ENCODE measurements at places on chromosomes 2 and 18.

- H3K4me1 ChIP-seq = peaks cover 46% of the 10 kb centered on the region
- peak overlapping the region; percentile 65 for H3K27ac ChIP-seq
- DNase-seq = peak; percentile 38
- H3K4me3 ChIP-seq = peak overlapping the region; percentile 70
- H3K36me3 ChIP-seq = no peaks in the 10 kb centered on the region
Measured at GRCh38 chr2:235043762-235044500, 92.1 kb downstream of the SH3BP4 start.

GRCh38 chr2:223260681-223261080 lies 208.7 kb downstream of the KCNE4 start:
- no peaks in the 10 kb centered on the region for H3K4me1 ChIP-seq
- H3K27ac ChIP-seq = no peak overlapping the region
- H3K4me3 ChIP-seq = no peak overlapping the region
- no peak for DNase-seq

- no peak for DNase-seq
- H3K36me3 ChIP-seq = no peaks in the 10 kb centered on the region
- no peaks in the 10 kb centered on the region for H3K4me1 ChIP-seq
- H3K27ac ChIP-seq = no peak overlapping the region
- no peak overlapping the region for H3K4me3 ChIP-seq
- peaks cover 15% of the 10 kb centered on the region for H3K27me3 ChIP-seq
Measured at GRCh38 chr2:114034742-114035141, 144.9 kb downstream of the ACTR3 start.

- no peak overlapping the region for H3K27ac ChIP-seq
- no peaks in the 10 kb centered on the region for H3K4me1 ChIP-seq
- H3K36me3 ChIP-seq = no peaks in the 10 kb centered on the region
- DNase-seq = no peak
- H3K4me3 ChIP-seq = no peak overlapping the region
- H3K27me3 ChIP-seq = peaks cover 22% of the 10 kb centered on the region
Measured at GRCh38 chr2:207040696-207041095, 101.4 kb downstream of the CPO start.

GRCh38 chr18:25033747-25034471 lies 318.1 kb downstream of the ZNF521 start:
- H3K27ac ChIP-seq = no peak overlapping the region
- no peak overlapping the region for H3K4me3 ChIP-seq
- H3K27me3 ChIP-seq = peaks cover 10% of the 10 kb centered on the region
- no peaks in the 10 kb centered on the region for H3K4me1 ChIP-seq
- H3K36me3 ChIP-seq = no peaks in the 10 kb centered on the region
- no peak for DNase-seq

DNA sequence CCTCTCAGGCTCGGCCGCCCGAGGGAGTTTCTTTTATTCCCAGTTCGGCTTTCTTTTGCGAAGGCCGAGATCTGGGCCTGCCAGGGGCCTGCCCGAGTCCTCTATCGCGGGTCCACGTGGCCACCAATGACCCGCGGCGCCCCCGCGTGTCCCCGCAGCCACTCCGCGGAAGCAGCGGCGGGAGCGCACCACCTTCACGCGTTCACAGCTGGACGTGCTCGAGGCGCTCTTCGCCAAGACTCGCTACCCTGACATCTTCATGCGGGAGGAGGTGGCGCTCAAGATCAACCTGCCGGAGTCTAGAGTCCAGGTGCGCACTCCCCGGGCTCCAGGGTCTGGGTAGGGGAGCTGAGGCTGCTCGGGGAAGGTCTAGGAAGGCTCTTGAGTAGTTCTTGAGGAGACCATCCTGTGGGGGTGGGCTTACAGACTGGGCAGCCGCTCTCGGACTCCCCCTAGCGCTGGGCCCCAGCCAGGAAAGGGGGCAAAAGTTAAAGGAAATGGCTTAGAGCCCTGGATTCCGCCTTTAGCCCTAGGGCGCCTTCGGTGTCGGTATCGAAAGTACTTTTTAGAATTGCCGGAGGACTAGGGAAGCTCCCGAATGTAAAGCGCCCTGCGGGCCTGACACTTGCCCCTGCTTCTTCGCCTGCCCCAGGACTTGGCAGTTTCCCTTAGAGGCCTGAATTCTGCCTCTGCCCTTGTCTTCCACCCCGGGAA lies 3.4 kb downstream of the OTX1 start:
- H3K27me3 ChIP-seq = peaks cover 81% of the 10 kb centered on the region
- H3K36me3 ChIP-seq = peaks cover 4% of the 10 kb centered on the region
- peak overlapping the region; percentile 71 for H3K4me3 ChIP-seq
- H3K27ac ChIP-seq = no peak overlapping the region
- peak; percentile 37 for DNase-seq

DNA sequence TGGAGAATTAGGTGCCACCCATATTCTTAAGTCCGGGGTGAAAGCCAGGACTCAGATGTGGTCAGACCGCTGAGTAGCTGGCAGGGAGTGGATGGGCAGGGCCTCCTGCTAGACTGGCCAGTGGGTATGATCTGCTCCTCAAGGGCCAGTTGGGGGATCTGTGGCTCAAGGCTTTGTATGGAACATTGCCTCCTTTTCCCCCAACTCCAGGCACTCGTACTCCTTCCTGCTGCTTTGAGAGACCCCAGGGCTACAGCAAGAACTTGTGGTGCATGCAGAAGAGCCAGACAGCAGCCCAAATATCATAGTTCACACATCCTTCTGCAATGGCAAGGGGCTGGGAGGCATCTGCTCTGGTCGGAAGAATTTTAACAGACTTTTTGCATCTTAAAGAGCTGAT lies 61.7 kb downstream of the PDCL3 start:
- no peaks in the 10 kb centered on the region for H3K36me3 ChIP-seq
- peaks cover 21% of the 10 kb centered on the region for H3K27me3 ChIP-seq
- H3K4me3 ChIP-seq = no peak overlapping the region
- no peak overlapping the region for H3K27ac ChIP-seq
- no peak for DNase-seq

DNA sequence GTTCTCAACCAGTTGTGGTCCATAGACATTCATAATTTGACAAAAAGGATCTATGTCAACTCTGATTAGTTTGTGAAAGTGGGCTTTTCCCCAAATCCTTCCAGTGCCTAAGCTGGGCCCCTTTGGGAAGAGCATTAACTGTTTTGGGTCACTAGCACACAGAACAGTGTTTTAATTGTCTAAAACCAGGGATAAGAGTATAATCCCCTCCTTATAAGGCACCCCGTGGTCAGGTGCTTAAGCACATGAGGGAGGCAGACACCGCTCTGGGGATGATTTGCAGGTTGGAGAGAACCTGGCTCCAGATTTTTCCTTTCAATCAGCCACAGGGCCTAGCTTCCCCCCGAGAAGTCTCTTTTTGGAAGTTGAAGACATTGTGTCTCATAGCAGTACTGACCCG lies 53.6 kb upstream of the RFX8 start:
- no peak overlapping the region for H3K4me3 ChIP-seq
- no peaks in the 10 kb centered on the region for H3K4me1 ChIP-seq

- H3K36me3 ChIP-seq = no peaks in the 10 kb centered on the region
- no peak overlapping the region for H3K4me3 ChIP-seq
- no peak for DNase-seq
- H3K4me1 ChIP-seq = no peaks in the 10 kb centered on the region
Measured at GRCh38 chr2:31365834-31366505, 48.6 kb downstream of the XDH start.

- no peak for DNase-seq
- peaks cover 10% of the 10 kb centered on the region for H3K27me3 ChIP-seq
- H3K4me3 ChIP-seq = no peak overlapping the region
- H3K4me1 ChIP-seq = no peaks in the 10 kb centered on the region
Measured at GRCh38 chr2:85181844-85182456, 48.8 kb downstream of the TCF7L1 start.

- H3K4me1 ChIP-seq = no peaks in the 10 kb centered on the region
- no peaks in the 10 kb centered on the region for H3K27me3 ChIP-seq
Measured at GRCh38 chr2:129799036-129799958, 180.2 kb upstream of the RAB6C start.

DNA sequence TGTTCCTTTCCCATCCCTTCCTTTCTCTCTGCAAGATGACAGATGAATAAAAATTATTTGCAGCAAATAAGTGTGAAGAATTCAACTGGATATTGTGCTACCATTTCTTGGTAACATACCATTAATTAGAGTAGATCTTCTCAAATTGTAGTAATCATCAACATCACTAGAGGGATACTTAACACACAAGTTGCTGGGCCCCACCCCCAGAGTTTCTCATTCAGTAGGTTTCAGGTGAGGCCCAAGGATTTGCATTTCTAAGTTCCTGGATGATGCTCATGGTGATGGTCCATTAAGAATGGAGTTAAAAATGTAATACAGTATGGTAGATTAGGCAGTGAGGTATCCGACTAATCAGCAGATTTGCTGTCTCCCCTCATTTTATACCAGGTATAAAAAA lies 594.0 kb downstream of the ERBB4 start:
- no peak overlapping the region for H3K4me3 ChIP-seq
- no peaks in the 10 kb centered on the region for H3K27me3 ChIP-seq
- H3K27ac ChIP-seq = no peak overlapping the region
- no peak for DNase-seq
- no peaks in the 10 kb centered on the region for H3K4me1 ChIP-seq

DNA sequence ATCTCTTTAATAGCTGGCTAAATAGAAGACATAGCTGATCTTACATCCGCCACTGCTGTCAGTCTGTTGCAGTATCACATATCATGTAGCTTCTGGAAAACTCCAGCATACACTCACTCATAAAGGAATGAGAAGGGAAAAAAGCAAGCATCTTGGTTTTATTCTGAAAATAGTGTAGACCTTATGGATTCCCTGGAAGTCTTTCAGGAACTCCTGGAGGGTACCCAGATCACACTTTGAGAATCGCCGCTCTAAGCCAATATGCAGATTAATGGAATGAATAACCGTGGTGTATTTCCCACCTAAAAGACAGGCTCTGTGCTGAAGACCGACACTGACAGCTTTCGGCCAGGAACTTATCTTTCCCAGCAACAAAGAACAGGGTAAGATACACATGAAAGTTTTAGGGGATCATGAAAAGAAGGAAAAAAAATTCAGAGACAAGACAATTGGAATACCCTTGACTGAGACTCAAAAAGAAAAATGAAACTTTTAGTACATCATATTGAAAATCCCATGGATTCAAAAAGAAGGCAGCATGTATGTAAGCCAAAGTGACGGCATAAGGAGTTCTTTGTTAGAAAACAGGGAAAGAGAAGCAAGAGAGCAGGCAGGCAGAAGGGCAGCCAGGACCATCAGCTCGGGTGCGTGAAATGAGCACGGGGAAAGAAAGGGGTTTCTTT lies 56.4 kb upstream of the SEC11C start:
- peaks cover 5% of the 10 kb centered on the region for H3K27me3 ChIP-seq
- peaks cover 33% of the 10 kb centered on the region for H3K4me1 ChIP-seq
- no peak overlapping the region for H3K27ac ChIP-seq
- H3K4me3 ChIP-seq = no peak overlapping the region
- no peak for DNase-seq

- H3K36me3 ChIP-seq = no peaks in the 10 kb centered on the region
- peaks cover 2% of the 10 kb centered on the region for H3K27me3 ChIP-seq
- no peak for DNase-seq
- H3K27ac ChIP-seq = no peak overlapping the region
- H3K4me3 ChIP-seq = no peak overlapping the region
Measured at GRCh38 chr2:238914648-238915015, 66.7 kb downstream of the TWIST2 start.

- H3K4me3 ChIP-seq = no peak overlapping the region
- H3K27me3 ChIP-seq = peaks cover 8% of the 10 kb centered on the region
- H3K4me1 ChIP-seq = no peaks in the 10 kb centered on the region
- no peak for DNase-seq
Measured at GRCh38 chr2:11582612-11582861, 48.7 kb downstream of the GREB1 start.

DNA sequence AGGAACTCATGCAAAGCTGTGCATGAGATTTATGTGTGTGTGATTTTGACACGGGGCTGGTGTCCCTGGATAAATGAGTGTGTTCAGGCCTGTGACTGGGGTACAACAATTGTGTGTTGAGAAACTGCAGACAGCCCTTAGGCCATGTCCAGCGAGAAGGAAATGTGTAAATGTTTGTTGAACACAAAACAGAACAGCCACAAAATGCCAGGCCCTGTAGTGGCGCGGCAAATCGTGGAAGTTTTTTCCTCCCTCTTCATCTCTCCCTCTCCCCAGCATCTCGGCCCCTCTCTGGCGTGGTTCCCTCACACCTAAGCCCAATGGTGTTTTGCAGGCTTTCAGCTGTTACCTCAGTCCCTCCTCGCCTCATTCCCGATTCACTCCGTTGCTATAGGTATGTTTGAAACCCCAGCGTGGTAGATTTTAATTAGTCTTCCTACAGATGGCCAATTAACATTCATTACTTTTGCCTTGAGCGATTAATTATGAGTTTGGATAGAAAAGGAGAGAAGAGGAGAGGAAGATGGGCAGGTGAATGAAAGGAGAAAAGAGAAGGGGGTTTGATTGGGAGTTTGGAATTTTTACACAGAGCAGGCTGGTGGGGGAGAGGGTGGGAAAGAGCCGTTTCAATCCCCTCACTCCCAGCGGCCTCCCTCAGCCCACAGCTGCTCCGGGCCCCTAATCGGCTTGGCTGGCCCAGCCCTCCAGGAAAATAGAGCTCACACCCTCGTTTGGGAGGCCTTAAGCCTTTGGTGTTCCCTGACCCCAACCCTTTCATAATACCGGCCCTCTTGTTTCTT lies 10.8 kb downstream of the SPR start:
- DNase-seq = no peak
- no peak overlapping the region for H3K4me3 ChIP-seq
- H3K4me1 ChIP-seq = no peaks in the 10 kb centered on the region
- H3K27me3 ChIP-seq = peaks cover 53% of the 10 kb centered on the region
- H3K36me3 ChIP-seq = no peaks in the 10 kb centered on the region

GRCh38 chr2:60066096-60066839 lies 487.2 kb downstream of the BCL11A start:
- H3K4me3 ChIP-seq = no peak overlapping the region
- H3K27me3 ChIP-seq = peaks cover 2% of the 10 kb centered on the region
- peaks cover 2% of the 10 kb centered on the region for H3K4me1 ChIP-seq
- H3K36me3 ChIP-seq = no peaks in the 10 kb centered on the region
- no peak overlapping the region for H3K27ac ChIP-seq

- H3K27me3 ChIP-seq = no peaks in the 10 kb centered on the region
- no peak overlapping the region for H3K4me3 ChIP-seq
- H3K4me1 ChIP-seq = peaks cover 7% of the 10 kb centered on the region
- DNase-seq = no peak
Measured at GRCh38 chr18:75063615-75064512, 145.1 kb downstream of the PTGR3 start.

- peak overlapping the region; percentile 63 for H3K4me3 ChIP-seq
- H3K36me3 ChIP-seq = peaks cover 83% of the 10 kb centered on the region
- no peaks in the 10 kb centered on the region for H3K27me3 ChIP-seq
- no peak for DNase-seq
- H3K27ac ChIP-seq = peak overlapping the region; percentile 84
Measured at GRCh38 chr2:60525899-60526298, 27.6 kb downstream of the BCL11A start.

- no peaks in the 10 kb centered on the region for H3K4me1 ChIP-seq
- H3K27ac ChIP-seq = no peak overlapping the region
- DNase-seq = no peak
- H3K27me3 ChIP-seq = no peaks in the 10 kb centered on the region
- no peaks in the 10 kb centered on the region for H3K36me3 ChIP-seq
Measured at GRCh38 chr2:36513661-36514060, 84.3 kb downstream of the FEZ2 start.

- no peaks in the 10 kb centered on the region for H3K36me3 ChIP-seq
- peaks cover 5% of the 10 kb centered on the region for H3K27me3 ChIP-seq
- H3K4me1 ChIP-seq = no peaks in the 10 kb centered on the region
- H3K4me3 ChIP-seq = no peak overlapping the region
- DNase-seq = no peak
Measured at GRCh38 chr2:75787532-75788132, 76.9 kb upstream of the GCFC2 start.

GRCh38 chr2:101125374-101125773 lies 25.8 kb downstream of the TBC1D8 start:
- H3K27me3 ChIP-seq = peaks cover 12% of the 10 kb centered on the region
- no peaks in the 10 kb centered on the region for H3K36me3 ChIP-seq
- no peak for DNase-seq
- no peak overlapping the region for H3K4me3 ChIP-seq
- H3K27ac ChIP-seq = no peak overlapping the region
